ENCODE measurements at places on chromosomes 5 and 9. TPM values are rescaled to one million over a fixed set of nuclear protein-coding genes. Genes with fewer than 3 reads are reported as not detected.

DMRT2 gene
- 1.7 TPM for total RNA-seq

FGF1 gene
- total RNA-seq, result 9.9 TPM

REXO4 gene
- total RNA-seq, result 7.9 TPM

DNA sequence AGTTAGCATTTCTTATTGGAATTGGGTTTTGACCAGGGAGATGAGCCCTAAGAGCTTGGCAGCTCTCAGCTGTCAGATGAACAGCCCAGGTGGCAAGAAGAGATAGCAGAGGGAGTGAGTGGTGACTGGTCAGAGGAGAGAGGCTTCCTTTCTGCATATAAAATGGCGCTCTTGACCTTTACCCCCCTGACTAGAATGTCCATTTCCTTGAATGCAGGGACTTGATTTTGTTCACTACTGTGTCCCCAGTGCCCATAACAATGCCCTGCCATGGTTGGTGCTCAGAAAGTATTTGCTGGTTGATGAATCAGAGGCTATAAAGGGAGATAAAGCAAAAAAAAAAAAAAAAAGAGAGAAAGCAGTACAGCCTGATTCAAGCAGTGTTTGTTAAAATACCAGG lies 7.2 kb downstream of the CHMP5 start:
- no peak for DNase-seq

- peak; percentile 19 for DNase-seq
Measured at GRCh38 chr9:20512106-20512505, 110.2 kb downstream of the MLLT3 start.

- DNase-seq, result no peak
Measured at GRCh38 chr5:97193355-97193688, 10.3 kb upstream of the RIOK2 start.

- DNase-seq, result peak; percentile 58
Measured at GRCh38 chr9:132114102-132114707, 34.5 kb upstream of the MED27 start.

DNA sequence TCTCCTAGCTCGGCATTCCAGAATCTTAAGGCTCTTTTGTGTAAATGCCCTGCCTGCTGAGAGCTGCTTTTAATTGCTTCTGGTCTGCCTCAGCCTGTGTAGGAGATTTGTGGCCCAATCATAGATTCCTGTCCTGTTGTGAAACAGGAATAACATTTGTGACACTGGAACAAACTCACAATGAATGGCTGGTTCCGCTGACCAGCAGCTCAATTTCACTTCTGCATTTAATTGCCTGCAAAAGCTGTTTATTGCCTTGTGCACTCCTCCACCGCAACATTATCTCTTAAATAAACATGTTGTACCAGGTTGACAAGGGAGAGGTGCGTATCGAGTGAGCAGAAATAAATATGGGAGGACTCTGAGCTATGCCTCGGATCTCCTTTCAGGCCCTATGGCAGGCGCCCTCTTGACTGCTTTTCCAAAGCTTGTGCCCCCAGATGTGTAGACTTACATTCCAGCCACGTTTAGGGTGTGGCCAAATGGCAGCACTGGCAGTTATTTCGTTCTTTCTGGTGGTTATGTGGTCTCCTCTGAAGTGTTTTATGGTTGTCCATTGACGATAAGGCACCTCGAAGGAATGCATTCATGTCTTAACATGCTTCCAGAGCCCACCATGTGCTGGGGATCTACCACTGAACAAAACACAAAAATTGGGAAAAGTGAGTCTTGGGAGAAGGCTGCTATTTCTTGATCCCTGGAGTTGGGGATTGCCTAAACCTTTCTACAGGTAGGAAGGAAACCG lies 58.1 kb downstream of the DMRT1 start:
- DNase-seq, result peak; percentile 23
